ENCODE measurements at places on chromosomes 6 and 20.
A peak's percentile ranks its signal among the peaks of the same experiment; 100 is the strongest.

- no peak for DNase-seq
These were observed 349.9 kb downstream of the ZFAND3 start for GRCh38 chr6:38169221-38169976.

DNA sequence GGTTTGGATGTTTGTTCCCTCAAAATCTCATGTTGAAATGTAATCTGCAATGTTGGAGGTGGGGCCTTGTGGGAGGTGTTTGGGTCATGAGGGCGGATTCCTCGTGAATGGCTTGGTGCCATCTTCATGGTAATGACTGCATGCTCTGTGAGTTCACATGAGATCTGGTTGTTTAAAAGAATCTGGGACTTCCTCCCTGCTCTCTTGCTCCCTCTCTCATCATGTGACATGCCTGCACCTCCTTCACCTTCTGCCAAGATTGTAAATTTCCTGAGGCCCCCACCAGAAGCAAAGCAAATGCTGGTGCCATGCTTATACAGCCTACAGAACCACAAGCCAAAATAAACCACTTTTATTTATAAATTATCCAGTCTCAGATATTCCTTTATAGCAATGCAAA is 250.3 kb upstream of the PLN start:
- DNase-seq, result no peak

DNA sequence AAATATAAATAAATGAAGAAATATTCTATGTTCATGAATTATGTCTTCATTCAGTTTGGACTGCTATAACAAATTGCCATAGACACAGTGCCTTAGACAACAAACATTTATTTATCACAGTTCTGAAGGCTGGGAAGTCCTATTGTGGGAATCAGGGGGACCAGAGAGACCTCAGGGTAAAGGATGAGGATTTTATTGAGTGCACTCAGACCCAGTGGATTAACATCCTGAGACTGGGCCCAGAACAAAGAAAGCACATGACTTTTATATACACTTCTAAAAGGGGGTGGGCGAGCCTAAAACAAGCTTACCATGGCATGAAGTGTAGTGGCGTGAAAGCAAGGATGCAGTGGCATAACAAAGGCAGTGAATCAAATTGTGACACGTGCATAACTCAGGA is 26.9 kb upstream of the CBLN4 start:
- DNase-seq, result peak; percentile 7

DNA sequence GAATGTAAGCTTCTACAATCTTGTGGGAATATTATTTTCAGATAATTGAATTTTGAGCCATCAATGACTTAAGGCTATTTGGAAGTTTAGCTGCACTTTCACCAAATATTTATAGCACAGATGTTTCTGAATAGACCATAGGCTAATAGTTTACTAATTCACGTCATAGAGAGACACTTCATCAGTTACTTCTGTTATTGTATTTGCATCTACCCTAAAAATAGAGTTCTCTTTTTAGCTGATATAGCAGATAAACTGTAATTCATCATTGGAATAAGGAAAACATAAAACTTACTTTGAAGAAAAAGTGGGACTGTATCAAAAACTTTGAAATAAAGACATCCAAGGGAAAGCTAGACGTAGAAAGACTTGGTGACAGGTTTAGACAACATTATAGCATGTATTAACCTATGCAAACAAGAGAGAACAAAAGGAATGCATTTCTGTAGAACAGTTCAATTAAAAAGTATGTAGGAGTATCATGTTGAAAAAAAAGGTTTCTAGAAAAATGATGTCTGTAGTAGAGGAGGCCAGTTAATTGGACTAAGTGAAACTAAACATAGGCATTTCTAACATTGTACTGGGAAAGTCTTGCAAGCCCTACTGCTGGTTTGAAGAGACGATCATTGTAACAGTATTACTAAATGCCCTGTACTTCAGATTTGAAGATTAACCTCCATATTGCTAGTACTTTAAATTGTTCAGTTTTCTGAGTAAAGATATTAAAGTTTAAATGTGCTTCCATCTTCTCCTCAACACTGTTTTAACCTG is 123.3 kb downstream of the ZFAND3 start:
- no peak for DNase-seq

DNA sequence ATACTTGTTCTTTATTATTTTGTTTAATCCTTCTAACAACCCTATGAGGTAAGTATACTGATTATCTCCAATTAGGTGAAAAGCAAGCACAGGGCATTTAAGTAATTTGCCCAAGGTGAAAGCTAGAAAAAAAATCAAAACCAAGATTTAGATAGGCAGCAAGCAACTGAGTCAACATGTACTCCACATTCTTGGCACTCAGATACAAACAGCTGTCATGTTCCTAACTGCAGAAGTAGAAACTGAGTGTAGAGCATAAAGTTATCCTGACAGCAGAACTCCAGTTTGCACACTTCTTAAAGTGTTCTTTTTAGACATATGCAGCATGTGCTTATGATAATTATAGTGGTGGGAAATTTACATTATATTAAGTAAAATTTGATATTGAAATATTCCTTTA is 278.1 kb downstream of the MEI4 start:
- no peak for DNase-seq

DNA sequence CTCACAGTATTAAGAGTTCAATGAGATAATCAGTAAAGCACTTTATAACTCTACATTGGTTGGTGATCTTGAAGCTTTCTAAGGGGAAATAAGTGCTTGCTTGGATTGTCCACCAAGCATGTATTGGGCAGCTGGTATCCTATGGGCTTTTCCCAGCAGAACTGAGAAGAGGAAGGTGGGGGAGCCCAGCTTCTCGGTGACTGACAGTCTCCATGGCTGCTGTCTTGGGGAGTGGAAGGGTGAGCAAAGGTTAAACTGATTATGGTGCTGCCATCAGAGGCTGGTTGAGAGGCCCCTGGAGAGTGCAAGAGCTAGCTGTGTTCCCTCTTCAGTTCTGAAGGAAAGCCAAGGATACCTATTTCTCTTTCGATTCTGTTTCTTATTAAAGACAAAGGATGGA is 35.5 kb upstream of the ADTRP start:
- DNase-seq, result no peak

DNA sequence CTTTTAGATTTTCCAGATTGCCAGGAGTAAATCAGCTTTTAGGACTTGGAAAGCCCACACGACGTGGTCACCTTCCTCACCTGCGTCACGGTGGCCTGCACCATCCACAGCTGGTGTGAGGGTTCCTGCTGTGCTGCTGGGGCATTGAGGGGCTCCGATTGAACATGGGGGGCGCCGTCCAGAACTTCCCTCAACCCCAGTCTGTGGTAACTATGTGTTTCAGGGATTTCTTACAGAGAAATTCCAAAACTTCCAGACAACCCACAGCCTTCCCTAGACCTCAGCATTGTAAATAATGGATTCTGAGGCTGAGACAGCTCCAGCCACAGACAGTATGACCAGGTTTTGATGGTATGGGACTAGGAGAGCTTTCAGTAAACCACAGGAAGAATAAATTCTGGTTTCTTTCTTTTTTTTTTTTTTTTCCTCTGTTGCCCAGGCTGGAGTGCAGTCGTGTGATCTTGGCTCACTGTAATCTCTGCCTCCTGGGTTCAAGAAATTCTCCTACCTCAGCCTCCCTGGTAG is 46.7 kb upstream of the IRF4 start:
- DNase-seq, result no peak

GRCh38 chr6:42389736-42390135 is 62.0 kb downstream of the TRERF1 start:
- DNase-seq, result no peak

- no peak for DNase-seq
These were observed 22.1 kb downstream of the BMP5 start for GRCh38 chr6:55853008-55854001.

GRCh38 chr20:9161311-9161710 is 92.4 kb downstream of the PLCB4 start:
- no peak for DNase-seq

GRCh38 chr6:110738899-110739365 is 76.3 kb downstream of the CDK19 start:
- DNase-seq, result no peak

DNA sequence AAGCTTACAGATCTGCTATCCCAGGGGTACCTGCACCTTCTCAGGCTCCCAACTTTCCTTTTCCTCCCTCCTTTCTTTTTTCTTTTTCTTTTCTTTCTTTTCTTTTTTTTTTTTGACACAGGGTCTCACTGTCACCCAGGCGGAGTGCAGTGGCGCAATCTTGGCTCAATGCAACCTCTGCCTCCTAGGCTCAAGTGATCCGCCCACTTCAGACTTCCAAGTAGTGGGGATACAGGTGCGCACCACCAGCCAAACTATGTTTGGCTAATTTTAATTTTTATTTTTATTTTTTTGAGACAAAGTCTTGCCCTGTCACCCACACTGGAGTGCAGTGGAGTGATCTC is 36.0 kb downstream of the PIM1 start:
- no peak for DNase-seq

DNA sequence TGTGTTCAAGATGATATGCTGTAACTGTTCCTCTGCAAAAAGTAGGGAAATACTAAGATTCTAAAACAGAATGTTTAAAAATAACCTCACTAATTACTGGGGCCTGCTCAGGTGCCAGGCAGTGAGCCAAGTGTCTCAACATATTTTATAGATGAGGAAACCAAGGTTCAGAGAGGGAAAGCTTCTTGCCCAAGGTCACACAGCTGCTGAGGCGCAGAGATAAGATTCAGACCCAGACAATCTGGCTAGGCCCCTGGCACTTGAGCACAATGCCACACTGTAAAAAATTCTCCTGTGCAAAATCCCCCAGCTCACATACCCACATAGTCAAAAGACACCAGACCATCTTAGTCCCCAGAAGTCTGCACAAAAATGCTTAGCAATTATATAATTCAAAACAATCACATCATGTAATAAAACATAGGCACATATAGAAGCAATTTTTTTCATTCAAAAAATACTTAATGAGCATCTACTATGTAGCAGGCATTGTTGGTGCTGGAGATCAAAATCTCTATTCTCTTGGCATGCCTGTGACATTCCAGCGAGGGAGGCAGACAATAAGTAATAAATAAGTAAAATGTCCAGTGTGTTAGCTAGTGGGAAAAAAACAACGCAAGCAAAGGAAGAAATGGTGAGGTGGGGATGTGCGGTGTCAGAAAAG is 10.3 kb downstream of the PREX1 start:
- no peak for DNase-seq

Data from hematopoietic multipotent progenitor cell treated with erythropoietin and hydrocortisone succinate and interleukin-3 and kit ligand, for 17 days (in vitro differentiated cells).